ENCODE measurements at places on chromosomes 16 and 17. TPM values are rescaled to one million over a fixed set of nuclear protein-coding genes. Genes with fewer than 3 reads are reported as not detected.

BCAR1 gene
- 81.8 TPM for total RNA-seq

PSKH1 gene
- 31.2 TPM for total RNA-seq

DNA sequence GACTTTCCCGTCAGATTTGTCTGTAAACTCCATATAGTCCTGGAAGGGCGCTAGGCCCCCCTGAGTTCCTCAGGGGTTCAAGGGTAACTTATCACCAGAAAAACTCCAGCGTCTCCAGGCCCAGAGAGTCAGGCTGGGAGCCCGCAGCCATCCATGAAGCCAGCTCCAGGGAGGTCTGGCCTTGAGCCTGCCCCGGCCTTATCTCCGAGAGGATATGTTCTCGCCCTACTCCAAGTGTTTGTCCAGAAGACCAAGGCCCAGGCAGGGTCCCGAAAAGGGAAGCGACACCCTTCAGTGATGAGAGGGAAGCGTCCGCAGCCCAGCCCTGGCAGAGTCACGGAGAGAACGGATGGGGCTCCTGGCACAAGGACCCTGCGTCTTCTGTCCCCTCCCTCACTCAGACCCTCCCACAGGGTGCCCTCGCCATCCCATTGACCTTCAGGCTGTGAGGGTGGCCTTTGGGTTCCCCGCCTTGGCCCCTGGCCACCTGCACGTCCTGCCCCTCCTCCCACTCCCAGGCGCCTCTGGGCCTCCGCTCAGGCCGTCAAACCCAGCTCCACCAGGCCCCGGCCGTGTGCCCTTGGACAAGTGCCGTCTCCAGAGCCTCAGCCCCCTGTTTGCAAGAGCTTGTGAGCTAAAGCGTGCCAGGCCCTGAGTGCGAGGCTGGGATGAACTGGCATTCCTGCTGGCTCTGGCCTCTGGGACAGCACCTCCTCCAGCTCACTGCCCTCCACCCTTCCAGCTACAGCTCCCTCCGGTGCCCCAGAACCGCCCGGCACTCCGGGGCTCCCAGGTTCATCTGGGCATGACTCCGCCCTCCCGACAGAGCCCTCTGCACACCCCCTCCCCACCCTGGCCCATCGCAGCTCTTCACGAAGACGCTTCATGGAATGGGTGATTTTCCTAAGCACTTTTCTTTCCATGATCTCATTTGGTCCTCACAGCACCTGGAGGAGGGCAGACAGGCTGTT is 83.4 kb downstream of the ZDHHC7 start:
- no peak for DNase-seq

GRCh38 chr16:83793179-83793578 is 14.6 kb upstream of the HSBP1 start:
- DNase-seq: no peak

GRCh38 chr16:31351246-31351941 is 3.6 kb upstream of the ITGAX start:
- DNase-seq: no peak

DNA sequence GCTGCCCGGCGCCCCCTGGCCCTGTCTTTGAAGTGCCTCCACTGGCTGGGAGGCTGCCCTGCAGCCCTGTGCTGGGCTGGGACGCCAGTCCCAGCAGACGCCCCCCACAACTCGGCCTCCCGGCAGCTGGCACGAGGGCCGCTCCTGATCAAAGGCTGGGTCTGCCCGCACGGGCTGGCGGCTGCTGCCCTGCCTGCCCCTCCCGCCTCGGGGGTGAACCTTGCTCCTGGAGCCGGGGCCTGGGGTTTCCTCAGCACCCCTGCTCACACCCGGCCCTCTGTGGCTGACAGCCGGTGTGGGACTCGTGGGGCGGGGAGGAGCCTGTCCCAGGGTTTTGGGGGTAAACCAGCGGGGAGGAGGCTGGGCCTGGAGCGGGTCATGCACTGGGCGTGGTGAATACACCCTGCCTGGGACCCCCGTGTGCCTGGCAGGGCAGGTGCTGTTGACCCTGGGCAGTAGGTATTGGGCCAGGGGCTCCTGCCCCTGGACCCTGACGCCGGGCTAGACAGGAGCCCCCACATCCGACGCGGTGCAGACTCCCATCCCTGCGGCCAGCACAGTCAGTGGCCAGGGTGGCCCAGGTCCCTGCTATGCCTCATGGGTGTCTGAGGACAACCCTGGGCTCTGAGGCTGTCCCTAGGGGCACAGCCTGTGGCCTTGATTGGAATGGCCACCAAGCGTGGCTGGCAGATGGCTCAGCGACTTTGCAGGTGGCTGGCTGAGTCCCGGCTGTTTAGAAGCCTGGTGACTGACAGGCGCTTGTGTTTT is 21.7 kb downstream of the CENPX start:
- DNase-seq: no peak

- DNase-seq: no peak
Observed at GRCh38 chr16:26091511-26091910, 399.8 kb downstream of the HS3ST4 start.

DNA sequence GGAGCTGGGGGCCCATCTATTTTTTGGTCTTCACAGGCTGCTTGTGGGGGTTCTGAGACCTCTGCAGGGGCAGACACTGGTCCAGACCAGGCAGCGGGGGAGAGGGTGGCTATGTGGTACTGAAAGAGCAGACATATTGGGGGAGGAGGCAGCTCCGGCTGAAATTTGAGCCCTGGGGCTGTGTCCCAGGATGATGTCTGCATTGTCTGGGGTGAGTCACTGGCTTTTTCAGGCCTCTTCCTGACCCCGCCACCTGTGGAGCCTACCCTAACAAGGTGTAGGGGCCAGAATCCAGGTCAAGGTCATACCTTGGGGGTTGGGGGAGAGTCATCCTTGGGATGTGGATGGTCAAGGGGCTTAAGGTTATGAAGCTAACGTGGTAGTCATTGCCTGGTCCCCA is 2.4 kb downstream of the CORO6 start:
- no peak for DNase-seq

GRCh38 chr16:80948886-80949493 is 57.7 kb downstream of the CMC2 start:
- no peak for DNase-seq

DNA sequence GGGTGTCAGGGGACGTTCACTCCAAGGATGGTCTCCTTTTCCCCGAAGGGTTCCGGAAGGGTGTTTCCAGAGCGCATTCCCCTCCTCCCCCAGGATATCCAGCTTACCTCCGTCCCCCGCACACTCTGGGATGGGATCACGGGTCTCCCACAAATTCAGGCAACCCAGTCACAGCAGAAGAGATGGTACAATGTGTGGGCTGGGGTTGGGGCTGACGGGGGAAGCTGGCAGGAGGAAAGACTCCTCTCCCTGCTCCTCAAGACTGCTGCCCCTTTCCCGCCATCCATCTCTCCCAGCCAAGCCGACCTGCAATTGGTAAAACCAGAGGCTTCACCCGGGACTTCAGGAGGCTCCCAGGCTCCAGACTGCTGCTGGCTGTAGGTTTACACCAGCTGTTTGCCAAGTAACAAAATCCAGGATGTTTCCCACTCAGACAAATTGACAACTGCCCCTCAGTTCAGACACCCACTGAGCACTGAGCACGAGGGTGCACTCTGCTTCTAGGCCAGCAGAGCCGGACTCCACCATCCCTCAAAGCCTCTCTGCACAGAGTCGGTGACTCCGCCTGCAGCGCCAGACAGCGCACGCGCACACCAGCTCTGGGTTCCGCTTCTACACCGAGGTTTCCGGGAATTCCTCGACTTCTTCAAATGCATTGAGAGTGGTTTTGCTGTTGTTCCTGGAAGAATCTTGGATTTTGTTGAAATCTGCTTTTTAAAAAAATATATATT is 37.7 kb downstream of the ASPA start:
- no peak for DNase-seq

GRCh38 chr17:80225230-80225629 is 5.0 kb downstream of the SLC26A11 start:
- DNase-seq: no peak

DNA sequence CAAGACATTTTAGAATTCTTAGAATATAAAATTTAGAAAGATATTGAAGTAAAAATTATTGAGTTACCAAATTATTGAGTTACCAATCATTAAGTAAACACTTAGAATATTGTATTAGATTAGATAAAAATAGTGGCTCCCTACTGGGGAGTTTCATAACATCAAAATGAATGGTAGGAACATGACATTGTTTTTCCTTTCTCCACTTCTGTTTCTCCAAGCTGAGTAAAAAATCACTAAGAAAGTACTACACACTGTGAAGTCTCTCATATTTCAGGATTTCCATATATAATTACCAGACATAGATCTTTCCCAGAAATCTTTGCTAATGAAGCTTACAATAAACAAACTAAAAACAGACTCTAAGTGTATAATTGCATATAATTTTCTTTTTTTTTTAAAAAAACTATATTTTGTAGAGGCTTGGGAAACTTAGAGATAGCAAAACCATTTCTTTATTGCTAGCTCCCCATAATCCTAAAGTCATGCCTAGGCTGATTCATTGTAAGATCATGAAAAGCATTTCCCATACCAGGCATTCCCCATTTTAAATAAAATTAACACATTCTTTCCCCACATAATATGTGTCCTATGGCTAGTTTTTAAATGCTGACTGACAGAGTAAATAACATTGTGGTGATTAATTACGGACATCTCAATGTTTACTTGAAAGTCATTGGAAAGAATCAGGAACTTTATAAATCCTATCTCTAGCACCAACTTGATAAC is 1408.7 kb upstream of the GOT2 start:
- DNase-seq: no peak

DNA sequence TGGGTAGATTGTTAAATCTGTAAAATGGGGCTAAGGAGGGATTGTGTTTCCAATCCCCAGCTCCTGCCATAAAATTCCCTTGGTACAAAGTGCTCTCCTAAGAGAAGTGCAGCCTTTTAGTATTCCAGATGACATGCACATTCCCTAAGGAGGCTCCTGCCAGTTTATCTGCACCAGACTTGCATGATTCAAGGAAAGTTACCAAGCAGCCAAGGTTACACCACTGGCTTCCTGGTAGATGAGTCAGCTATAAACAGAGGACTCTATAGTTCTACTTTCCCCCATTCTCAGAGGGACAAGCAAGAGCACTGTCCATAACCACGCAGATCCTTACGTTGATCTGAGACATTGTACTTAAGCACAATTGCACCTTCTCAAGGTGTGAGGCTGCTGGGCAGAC is 1.9 kb downstream of the CALB2 start:
- DNase-seq: no peak

GRCh38 chr16:24396350-24397271 is 140.5 kb downstream of the CACNG3 start:
- DNase-seq: no peak

All from ureter (tissue), 1 donor.